NCI-H1694 (cell line): ENCODE measurements at places on chromosomes 7 and 10.

DNA sequence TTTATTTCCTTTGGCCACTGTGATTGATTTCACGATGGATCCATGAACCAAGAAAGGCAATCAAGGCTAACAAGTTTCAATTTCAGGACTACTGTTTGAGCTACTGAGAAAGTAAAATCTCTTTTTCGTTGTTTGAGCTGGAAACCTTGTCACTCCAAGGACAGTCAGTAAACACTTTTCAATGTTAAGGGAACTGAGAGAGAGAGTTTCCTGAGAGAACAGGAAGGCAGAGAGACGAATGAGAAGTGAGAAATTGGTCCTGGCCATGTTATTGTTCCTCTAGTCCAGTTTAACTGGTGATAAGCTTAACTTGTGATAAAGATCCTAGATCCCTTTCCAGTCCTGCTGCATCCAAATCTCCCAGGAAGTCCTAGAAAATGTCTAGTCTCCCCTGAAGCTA is 909 bp upstream of the AKR1D1 start:
- DNase-seq = no peak

GRCh38 chr10:90849956-90850749 is 7.7 kb downstream of the HTR7 start:
- no peak for DNase-seq

- DNase-seq = no peak
These were observed 576.5 kb downstream of the PTPRN2 start for GRCh38 chr7:158010961-158011693.

DNA sequence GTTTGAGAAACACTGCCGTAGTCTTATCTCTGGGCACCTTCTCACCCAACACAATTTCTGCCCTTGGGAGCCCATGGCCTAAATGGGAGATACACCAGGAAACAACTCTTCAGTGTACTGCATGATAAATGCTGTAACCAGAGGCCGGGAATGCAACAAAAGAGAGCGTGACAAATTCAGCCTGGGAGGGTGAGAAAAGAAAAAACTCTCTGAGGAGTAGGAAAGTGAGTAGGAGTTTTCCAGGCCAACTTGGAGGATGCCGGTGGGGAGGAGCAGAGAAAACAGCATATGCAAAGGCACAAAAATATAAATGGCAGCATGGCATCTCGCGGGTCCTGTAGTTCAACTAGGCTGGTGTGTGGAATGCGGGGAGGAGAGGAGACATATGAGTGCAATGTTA is 624.5 kb downstream of the PARD3 start:
- no peak for DNase-seq

- DNase-seq = no peak
These were observed 4.2 kb upstream of the OPN4 start for GRCh38 chr10:86650151-86650550.

DNA sequence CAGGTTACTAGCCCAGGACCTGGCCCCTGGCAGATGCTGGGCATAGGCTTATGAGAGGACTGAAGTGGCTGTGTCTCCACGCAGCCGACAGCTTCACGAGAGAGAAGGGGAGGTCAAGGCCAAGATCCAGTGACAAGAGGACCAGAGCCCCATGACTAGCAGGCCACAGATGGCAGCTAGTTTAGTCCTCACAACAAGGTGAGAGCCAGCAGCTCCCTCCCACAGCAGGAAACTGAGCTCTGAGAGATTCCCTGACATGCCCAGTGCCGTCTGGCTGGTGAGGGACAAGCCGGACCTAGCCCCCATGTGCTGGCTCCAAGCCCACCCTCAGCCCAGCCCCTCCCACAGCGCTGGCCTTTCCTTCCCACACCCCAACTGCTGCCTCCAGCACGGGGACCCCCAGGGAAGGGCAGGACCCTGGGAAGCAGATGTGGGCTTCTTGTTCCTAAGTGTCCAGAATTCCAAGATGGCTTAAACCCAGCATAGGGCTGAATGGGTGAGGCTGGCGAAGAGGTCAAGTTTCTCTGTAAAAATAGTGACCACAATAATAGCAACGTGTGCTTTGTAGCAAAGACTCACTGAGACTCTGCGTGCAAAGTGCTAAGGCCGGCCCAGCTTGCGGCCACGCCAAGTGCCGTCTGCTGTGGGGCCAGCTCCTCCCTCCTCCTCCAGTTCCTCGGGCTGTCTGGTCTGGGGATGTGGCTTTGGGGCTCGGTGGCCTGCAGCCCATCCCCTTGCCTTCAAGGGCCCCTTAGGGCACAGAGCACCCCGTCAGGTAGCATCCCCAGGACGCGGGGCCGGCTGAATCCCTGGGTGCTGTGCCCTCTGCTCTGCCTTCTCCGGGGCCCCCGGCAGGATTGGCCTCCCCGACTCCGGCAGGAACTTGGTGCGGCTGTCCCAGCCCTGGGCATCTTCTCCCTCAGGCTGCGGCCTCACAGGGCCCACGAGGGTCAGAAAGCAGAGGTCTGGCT is 7.8 kb upstream of the FAM20C start:
- no peak for DNase-seq

DNA sequence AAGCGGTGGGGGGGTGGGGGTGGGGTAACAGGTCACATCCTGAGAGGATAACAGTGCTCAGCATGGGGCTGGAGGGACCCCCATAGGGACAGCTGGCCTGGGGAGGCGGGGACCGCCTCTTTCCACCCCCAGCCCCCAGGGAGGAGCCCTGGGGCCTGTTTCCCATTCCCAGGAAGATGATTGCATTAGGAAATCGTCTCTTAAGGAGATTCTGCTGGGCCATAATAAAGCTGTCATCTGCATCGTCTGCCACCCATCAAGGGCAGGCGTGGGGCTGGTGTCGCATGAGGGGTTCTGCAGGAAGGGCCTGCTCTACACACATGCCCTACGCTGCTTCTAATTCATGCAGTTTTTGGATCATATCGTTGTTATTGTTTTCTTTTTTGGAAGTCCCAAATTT is 17.2 kb downstream of the RET start:
- no peak for DNase-seq

GRCh38 chr7:45350896-45351295 is 193.3 kb downstream of the RAMP3 start:
- no peak for DNase-seq

GRCh38 chr7:82339958-82340357 is 103.6 kb downstream of the CACNA2D1 start:
- DNase-seq = no peak

GRCh38 chr7:156656598-156656997 is 16.0 kb downstream of the RNF32 start:
- no peak for DNase-seq

- no peak for DNase-seq
These were observed 56.0 kb downstream of the ATOH7 start for GRCh38 chr10:68175949-68176348.

- DNase-seq = no peak
These were observed 59.8 kb downstream of the TMEM178B start for GRCh38 chr7:141133646-141134045.

- DNase-seq = no peak
These were observed 10.4 kb upstream of the FGFR2 start for GRCh38 chr10:121608469-121609190.

GRCh38 chr7:30390736-30391636 is 87.6 kb downstream of the NOD1 start:
- no peak for DNase-seq
